ENCODE measurements at places on chromosomes 2 and 18.
A peak's percentile ranks its signal among the peaks of the same experiment; 100 is the strongest.

- DNase-seq, result no peak
Observed at GRCh38 chr2:70192516-70192915, 1.7 kb upstream of the C2orf42 start.

- DNase-seq, result no peak
Observed at GRCh38 chr2:1572638-1573037, 159.4 kb downstream of the TPO start.

DNA sequence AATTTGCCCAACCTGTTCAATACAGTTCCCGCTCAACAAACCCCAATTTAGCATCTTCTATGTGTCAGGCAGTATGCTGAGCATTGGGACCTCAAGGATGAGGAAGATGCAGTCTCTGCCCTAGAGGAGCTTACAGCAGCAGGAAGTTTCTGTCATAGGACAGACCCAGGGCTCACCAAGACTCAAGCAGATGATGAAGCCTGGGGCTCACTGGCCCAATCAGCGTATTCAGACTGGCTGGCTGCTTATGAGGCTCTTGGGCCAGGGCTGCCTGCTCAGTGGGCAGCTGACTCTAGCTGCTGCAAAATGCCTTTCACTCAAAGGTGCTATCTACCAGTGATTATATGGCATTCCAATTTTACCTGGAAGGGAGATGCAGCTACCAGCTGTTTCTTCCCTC is 2.1 kb downstream of the FAM178B start:
- no peak for DNase-seq

- DNase-seq, result no peak
Observed at GRCh38 chr18:11946756-11947155, 34.6 kb upstream of the IMPA2 start.

GRCh38 chr2:230158468-230158867 is 61.3 kb downstream of the SP110 start:
- no peak for DNase-seq

DNA sequence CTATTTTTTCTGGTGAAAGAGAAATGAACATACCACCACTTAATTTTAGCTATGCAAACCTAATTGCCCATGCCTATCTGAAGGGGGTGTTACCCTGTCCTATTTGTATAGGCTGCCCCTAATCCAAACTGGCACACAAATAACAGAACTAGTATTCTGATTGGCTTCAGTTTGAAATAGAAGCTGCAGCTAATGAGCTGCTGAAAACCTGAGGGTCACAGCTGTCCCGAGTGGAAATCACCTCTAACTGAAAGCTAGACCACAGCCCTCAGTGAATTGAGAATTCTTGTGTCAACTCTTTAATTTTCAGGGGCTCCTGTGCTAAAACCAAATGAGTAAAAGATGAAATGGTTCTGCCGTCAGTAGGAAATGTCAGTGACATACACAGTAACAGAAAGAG is 28.7 kb downstream of the CCDC141 start:
- DNase-seq, result no peak

- peak; percentile 5 for DNase-seq
Observed at GRCh38 chr2:188495969-188496431, 204.3 kb downstream of the GULP1 start.

- no peak for DNase-seq
Observed at GRCh38 chr2:162840598-162841246, 2.2 kb upstream of the KCNH7 start.

DNA sequence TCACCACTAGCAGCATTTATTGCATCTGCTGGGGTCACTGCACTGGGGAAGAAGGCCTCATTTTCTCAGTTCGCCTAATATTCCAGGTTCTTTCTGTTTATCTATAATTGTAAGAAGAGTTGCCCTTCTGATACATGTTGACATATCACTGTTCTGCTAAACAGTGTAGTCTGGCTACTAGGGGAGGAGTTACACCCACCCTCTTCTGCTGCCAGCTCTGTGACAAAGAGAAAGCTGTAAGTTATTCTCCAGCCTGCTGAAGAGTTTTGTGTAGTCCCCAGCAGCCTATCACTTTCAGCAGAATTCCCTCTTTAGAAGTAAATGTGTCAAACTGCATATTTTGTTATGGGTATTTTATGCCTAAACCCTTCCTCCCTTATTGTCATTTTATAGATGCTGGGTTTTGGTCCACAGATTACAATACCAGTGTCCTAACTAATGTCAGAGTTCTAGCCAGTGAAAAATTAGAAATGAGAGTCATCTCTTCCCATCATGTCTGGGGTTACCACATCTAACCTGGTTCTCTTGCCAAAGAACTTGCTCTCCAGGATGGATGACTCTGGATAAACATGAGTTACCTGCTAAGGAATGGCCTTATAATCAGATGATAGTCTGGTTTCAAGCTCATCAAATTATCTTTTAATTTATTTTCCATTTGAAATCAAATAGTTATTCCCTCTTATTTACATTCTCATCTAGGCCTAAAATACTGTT is 5.6 kb upstream of the MBOAT2 start:
- no peak for DNase-seq

DNA sequence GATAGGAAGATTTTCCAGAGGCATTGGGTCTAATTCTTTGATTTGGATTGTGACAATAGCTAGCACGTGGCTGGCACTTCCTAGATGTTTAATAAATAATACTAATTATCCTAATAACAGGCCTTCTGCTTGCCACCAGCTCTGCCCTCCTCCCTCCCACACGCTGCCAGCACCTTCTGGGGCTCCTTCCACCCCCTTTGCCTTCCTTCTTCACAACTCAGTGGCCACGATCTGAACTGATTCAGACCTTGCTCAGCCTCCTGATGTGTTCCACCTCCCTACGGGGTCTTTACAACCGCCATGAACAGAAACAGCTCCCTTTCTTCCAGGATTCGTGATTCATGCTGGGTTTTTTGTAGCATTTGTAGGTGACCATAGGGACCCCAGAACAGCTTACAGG is 310.3 kb upstream of the HS6ST1 start:
- DNase-seq, result no peak

DNA sequence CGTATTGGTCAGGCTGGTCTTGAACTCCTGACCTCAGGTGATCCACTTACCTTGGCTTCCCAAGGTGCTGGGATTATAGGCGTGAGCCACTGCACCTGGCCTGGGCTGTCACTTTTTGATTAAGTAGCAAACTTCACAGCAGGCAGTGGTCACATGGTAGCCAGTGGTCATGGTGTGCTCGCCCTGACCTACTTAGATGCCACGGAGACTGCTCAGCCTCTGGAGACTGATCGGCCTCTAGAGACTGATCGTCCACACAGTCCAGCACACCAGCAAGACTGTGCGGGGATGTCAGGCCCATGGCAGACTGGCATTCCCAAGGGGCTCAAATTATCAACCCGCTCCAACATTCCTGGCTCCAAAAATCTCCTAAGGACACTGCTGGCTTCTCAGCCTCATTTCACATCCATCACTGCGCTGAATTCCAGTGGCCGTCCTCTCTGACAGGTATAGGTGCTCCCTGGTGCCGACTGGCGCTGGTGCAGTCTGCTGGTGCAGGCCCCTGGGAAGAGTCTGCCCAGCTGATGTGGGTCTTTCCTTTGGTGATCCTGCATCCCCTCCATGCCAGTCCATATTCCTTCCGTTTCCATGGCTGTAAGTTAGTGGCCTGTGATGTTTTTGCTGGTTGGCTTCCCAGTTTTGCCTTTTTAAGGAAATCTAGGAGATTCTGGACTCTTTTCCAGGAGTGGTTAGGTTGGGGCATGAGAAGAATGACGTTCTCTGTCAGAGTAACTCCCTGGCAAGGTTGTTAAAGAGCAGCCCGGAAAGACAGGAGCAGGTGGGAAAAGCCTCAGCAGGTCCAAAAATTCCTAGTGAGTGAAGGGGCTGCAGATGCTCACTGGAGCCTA is 374.5 kb upstream of the HS6ST1 start:
- no peak for DNase-seq

DNA sequence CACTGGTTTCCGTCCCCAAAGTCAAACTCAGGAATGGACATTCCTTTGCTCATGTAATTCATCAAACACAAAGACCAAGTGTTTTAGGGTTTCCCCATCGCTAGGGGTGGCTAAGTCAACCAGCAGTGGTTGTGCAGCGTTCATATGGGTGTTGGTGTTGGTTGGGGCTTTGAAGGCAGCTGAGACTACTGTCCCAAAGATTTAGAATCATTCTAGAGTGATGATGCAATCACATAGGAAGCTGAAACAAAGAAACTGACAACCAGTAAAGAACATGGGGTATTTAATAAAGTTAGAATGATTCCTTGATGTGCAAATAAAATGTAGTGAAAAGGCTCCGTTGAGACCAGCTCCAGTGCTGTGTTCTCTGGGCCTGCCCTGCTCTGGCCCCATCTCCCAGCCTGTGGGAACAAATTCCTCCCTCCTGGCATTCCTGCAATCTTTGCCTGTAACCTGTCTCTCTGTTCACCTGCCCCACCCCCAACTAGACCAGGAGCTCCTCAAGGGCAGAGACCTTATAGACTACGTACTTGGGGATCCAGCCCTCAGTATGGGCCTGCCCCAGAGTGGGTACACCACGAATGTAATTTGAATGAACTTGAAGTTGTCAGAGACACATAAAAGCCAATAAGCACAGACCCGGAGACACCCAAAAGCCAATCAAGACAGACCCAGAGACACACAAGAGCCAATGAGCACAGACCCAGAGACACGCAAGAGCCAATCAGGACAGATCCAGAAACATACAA is 191.7 kb upstream of the TWIST2 start:
- no peak for DNase-seq

GRCh38 chr2:1394709-1395408 is 18.4 kb upstream of the TPO start:
- no peak for DNase-seq

- no peak for DNase-seq
Observed at GRCh38 chr2:233458031-233458610, 103.8 kb downstream of the DGKD start.

DNA sequence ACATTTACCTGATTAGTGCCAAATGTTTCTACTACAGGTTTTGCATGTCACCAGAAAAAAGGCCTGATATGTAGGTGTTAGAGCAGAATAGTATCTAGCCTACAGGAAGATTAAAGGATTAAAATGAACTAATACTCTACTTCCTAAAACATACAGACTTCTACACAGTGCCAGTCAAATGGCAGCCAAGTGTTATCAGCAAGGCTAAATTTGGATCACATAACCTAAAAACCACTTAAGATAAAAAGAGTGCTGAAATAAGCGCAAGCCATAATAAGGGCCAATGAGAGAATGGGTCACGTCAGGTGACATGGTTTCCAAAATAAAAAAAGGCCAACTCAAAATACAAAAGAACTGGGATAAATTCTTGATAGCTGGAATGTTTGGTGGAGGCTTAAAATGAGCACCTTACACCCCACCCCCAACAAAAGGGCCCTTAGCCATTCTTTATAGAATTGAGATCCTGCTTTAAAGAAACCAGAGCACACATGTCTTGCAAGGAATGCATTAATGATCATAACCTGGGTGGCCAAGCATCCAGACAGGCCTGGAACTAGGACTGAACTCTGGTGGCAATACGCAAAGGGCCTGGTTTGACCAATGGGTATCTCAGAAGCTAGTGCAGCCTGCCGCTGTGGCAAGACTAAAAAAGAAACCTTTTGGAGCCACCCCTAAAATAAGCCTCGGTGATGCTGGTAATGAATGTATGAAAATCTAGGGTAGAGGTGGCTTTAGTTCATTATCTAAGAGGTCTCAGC is 32.4 kb downstream of the IRS1 start:
- no peak for DNase-seq

GRCh38 chr2:241308267-241308666 is 7.2 kb downstream of the HDLBP start:
- DNase-seq, result no peak

- DNase-seq, result no peak
Observed at GRCh38 chr2:111927723-111928122, 29.3 kb downstream of the MERTK start.

GRCh38 chr2:27202854-27203253 is 9.0 kb upstream of the ATRAID start:
- no peak for DNase-seq

DNA sequence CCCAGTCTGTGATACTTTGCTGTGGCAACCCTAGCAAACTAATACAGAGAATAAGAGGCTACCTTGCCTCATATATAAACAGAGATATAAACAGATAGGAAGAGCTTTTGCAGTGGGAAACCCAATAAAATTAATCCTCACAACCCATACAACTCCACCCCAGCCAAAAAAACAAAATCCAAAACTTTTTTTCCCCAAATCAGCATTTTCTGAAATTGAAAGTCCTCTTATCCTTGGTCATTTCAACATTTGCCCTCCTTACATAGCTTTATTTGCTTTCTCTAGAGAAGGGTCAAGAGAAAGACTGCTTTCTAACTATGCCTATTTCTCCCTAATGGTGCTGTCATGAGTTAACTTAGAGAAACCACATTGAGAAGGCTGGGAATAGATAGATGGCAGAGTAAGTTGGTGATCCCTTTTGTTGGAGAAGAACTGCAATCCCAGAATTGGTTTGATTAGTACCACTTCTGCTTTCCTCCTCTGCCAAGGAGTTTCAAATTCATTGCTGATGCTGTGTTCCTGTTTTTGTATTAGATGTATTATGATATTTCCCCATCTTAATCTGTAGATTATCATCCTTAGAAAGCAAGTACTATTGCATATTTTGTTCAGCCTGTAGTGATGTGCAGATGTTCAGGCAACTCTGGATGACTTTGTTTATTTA is 76.5 kb upstream of the B3GNT2 start:
- DNase-seq, result no peak

GRCh38 chr2:104944495-104944894 is 90.6 kb downstream of the POU3F3 start:
- peak; percentile 9 for DNase-seq
